ENCODE measurements at places on chromosomes 1 and 21.

- DNase-seq = no peak
Observed at GRCh38 chr1:8733484-8733883, 84.0 kb downstream of the RERE start.

DNA sequence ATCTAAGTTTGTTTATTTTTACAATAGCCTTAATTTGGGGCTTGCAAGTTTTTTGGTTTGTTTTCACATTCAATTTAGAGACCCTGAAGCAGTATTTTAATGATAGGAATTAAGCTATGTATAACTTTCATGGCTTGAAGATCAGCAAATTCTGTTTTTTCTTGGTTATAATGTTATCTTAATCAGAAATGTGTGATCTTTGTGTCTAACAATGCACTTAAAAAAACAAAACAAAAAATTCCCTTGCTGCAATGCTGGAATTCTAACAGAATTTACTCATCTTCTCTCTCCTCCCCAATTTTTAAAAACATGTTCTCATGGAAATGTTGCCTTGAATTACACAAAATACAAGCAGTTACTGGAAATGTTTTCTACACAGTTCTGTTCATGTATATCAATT lies 113.1 kb downstream of the OLFML2B start:
- no peak for DNase-seq

- DNase-seq = no peak
Observed at GRCh38 chr1:221884821-221885220, 142.9 kb upstream of the DUSP10 start.

GRCh38 chr21:22900490-22900889 lies 1902.3 kb downstream of the NCAM2 start:
- DNase-seq = no peak

DNA sequence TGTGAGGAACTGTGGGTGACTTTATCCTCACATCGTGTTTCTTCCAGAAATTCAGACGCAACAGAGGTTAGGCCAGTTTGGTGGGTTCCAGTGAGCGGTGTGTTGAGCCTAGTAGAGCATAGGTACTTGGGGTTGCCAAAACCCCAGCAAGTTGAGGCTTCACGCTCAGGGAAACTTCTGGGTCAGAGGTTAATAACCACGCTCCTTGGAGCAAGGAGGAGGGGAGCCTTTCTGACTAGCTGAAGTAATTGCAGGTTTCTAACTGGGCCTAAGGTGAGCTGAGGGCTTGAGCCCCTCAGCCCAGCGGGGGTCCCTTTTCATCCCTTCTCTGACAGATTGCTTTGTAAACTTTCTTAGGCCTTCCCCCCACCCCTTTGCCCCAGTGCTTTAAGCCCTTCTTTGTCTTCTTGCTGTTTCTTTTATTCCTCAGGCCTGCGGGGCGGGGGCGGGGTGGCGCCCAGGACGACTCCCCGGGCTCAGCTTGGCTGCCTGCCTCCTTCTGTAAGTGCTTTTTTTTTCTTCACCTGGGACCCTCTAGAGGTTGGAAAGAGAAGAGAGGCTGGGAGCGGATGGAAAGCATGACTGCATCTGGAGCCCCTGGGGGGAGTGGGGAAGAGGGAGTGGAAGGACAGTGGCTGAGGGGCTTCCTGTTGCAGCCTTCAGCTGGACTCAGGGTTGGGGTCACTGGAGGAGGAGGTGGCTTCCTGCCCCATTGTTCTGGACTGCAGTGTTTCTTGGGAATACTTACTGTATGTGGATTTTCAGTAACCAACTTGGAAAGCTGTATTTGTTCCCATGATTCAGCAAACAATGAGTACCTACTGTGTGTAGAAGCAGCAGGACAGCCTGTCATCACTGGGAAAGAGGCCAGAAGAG lies 1.3 kb upstream of the ZNF436 start:
- no peak for DNase-seq

GRCh38 chr21:46294647-46295176 lies 8.6 kb downstream of the YBEY start:
- no peak for DNase-seq

- DNase-seq = no peak
Observed at GRCh38 chr1:51093581-51093980, 8.4 kb upstream of the C1orf185 start.

- DNase-seq = no peak
Observed at GRCh38 chr1:81410351-81410750, 390.4 kb upstream of the ADGRL2 start.

DNA sequence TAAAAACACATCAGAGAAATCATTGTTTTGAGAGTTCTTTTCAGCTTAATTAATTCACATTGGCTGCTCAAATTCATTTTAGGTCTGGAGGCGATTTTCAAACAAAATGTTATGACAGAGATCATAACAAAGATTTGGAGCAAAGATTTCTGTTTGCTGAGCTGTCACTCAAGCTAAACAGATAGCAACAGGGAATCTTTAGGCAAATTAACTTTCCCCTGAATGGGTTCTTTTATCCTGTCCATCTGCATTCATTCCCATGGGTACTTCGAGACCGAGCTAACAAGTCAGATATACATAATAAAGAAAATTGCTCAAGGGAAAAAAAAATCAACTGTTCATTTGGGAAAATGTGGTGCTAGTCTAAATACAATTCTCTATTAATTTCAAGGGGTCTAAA lies 30.2 kb upstream of the CA6 start:
- DNase-seq = no peak

DNA sequence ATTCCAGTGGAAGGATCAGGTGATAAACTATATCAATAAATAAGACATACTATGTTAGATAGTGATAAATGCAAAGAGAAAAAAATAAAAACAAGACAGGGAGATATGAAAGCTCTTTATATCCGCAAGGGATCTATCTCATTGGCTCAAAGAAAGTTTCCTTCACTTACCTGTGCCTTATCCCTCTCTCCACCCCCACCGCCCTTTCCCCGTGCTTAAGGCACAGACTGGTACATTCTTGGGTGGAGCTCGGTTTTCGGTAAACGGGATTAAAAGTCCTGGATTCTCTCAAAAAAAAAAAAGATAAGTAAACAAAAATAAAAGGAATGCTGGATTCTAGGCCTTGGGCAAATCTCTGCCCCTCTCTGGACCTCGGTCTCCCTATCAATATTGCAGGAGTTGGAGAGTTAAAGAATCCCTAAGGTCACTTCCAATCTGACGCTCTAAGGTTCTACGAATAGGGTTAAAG lies 593 bp upstream of the DNAJC16 start:
- no peak for DNase-seq

DNA sequence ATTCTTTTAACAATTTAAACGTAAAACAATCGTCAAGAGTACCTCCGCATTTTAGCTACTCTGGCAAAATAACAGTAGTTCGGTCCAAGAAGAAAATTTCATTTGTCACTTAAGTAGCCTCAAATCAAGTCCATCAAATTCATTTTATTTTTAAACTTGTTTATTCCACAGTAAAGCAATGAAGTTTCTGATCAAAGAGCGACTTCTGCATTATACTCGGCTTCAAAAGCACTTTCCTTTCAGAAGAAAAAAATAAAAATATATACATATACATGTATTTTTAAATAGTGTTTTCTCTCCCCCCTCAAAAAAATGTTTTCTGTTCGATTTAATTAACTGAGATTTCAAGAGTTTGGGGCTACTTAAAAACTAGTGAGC lies 115.0 kb downstream of the RERE start:
- DNase-seq = no peak

DNA sequence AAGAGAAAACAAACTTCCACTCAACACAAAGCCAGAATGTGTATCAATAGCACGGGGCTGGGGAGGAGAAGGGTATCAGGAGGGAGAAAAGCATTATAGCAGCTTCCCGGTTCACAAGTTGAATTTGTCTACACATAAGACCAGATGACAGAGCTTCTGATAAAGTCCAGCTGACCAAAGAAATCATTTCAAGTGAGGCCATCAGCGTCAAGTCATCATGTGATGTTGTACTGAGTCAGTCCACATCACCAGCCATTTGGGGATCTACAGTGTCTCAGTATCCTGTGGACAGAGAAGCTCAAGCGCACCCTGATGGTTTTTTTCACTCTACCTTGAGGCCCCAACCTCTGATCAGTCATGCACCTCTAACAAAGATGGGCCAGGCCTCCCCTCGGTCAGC lies 33.0 kb downstream of the SETD4 start:
- DNase-seq = no peak

DNA sequence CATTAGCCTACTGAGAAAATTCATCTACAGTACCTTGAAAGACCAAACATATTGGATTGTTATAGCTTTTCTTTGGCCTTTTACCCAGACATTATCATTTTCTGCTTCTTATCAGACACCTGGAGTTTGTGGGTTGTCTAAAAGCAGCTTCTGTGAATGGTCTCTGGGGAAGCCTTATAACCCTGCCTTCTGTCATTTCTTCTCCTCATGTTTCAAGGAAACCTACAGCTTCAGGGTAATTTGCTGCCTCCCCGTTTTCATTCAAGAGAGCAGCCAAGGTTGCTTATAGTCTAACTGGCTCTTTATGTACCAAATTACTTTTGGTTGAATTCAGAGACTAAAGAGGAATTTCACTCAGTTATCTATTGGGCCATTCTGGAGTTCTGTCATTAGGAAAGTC lies 288.3 kb upstream of the SGIP1 start:
- no peak for DNase-seq

DNA sequence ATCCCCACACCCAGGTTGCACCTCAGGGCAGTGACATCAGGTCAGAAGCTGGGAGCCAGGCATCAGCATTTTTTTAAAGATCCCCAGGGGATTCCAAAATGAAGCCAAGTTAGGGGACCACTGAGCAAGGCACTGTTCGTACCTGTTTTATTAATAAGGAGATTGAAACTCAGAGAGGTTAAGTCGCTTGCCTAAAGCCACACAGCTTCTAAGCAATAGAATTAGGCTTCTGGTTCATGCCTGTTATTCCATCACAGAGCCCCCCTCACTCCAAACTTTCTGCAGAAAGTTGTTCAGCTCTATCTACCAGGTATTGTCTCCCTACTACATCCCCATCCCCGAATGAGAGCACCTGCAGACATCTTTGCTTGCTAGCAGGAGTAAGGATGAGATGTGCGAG lies 28.7 kb downstream of the KCNN3 start:
- no peak for DNase-seq

GRCh38 chr1:11813021-11813420 lies 7.0 kb downstream of the CLCN6 start:
- no peak for DNase-seq

DNA sequence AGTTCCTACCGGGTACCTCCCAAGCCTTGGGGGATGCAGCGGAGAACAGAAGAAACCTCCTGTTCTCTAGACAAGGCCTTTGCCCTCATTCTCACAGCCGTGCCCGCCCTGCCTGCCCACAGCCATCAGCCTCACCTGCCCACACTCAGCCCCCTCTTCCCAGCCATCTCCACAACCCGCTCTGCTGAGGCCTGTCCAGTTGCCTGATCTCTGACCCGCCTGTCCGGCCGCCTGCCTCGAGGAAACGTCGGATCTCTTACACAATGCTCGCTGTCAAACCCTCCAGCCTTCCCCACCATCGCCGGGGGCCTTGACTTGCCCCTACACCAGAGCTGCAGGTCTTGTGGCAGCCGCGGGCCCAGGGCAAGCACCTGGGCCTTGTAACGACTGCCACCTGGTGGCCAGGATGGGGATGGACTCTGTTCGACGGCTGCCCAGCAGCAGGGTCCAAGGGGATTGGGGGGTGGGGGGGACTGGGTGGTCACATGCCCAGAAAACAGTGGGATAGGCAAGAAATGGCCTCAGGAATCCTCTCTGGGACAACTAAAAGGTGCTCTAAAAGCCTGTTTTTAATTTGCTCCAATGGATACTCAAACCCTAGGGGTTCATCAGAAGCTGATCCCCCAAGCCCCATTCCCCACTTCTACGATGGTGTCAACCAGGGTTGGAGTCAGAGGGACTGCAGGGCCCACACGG lies 31.0 kb downstream of the SLC45A1 start:
- DNase-seq = peak; percentile 73

- DNase-seq = no peak
Observed at GRCh38 chr1:16046842-16047241, 3.3 kb downstream of the CLCNKB start.

DNA sequence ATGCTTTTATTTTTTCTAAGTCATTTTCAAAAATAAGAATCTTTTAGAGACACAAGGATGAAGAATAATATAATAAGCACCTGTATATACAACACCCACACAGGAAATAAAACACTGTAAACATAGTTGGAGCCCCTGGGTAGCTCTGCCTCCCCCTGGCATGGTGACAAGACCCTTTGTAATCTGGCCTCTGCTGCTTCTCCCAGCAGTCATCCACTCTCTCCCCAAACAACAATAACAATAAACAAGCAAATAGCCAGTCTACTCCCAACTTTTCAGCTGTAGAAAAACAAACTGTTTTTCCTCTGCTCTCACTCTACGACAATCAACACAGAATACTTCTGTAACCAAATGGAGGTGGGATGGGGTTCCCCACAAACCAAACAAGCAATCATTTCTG lies 110.1 kb downstream of the CSMD2 start:
- no peak for DNase-seq

DNA sequence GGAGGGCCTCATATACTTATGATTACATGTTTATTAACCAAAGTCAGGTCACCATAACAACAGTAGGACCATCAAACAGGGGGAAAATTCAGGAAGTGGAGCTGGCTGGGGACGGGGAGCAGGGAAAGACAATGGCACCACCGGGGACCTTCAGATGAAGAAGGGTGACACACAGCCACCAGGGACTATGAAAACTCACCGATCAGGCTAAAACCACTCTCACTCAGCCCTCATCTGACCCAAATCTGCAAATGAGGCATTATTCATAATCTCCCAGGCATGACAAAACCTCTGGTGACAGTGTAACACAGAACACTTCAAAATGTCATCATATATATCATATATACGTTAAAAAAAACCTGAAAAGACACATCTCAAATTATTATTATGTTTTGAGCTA lies 11.2 kb downstream of the MKNK1 start:
- DNase-seq = no peak

- DNase-seq = no peak
Observed at GRCh38 chr1:247437551-247438505, 20.1 kb downstream of the OR2B11 start.

GRCh38 chr1:108584428-108584856 lies 24.5 kb downstream of the EEIG2 start:
- DNase-seq = no peak

- DNase-seq = no peak
Observed at GRCh38 chr1:40712405-40712944, 21.0 kb downstream of the NFYC start.

DNA sequence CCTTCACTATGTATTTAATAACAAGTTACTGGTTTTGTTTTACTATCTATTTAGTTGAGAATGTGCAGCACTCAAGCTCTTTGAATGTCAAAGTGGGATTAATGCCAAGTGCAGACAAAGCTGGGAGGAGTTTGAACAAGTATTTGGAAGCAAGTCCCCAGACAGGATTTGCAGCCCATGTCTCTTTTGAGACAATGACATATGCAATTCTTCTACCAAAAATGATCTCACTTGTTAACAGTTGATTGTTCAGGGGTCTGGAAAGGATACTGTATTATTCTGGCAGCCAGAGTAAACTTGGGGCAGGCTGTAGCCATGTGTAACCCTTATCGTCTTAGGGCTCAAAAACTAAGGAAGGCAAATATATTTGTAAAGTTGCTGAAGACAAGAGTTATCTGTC lies 15.8 kb downstream of the COLGALT2 start:
- no peak for DNase-seq

DNA sequence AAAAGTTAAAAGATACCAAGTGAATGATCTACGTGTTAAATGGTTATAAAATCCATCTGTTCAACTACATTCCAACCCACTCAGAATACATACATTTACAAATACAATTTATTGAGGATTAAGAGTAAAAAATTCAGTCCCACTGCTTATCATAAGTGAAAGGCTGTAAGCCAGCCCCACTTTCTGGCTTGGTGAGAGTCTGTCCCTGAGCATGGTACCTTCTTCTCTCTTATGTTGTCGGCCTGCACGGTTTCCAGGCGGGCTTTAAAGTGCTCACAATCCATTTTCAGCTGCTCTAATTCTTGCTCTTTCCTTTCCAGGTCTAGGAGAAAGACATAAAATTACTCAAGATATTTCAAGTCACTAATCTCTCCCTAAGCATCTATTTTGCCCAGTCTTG lies 15.2 kb downstream of the HSF2BP start:
- no peak for DNase-seq
